ENCODE measurements at places on chromosomes 13 and 19.

GRCh38 chr13:31476266-31476665, 263.1 kb upstream of the RXFP2 start:
- DNase-seq = no peak

DNA sequence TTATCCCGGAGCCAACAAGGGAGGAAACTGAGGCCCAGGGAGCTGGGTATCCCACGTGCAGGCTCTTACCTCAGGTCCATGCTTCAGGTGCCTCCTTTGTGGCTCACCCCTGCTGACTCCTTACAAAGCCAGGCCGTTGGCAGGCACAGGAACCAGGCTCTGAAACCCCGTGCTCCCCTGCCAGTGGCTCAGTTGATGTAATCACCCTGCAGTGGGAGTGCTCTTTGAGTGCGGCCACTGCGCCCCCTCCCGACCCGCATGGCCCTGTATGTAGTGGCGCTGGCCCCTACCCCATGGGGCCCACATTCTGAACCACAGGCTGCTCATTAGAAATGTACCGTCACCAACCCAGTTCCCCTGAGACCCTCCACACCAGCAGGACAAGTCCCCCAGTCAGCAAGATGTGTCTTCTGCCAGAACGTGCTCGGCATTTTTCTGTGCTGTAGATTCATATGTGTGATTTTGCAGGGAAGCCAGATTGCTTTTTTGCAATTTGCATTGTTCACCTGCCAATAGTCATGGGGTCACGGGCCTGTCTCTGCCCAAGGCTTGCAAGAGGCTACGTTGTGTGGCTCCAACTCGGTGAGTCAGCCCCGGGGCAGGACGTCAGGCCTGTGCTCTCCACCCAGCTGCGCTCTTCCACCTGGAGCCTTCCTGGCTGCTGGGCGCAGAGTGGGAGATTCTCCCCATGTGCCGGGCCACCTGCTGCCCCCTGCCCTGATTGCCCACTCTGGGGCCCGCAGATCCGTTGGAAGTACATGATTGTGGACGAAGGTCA, 60.3 kb downstream of the SMARCA4 start:
- no peak for DNase-seq

- no peak for DNase-seq
These were observed 10.2 kb upstream of the EMC10 start for GRCh38 chr19:50465986-50466705.

DNA sequence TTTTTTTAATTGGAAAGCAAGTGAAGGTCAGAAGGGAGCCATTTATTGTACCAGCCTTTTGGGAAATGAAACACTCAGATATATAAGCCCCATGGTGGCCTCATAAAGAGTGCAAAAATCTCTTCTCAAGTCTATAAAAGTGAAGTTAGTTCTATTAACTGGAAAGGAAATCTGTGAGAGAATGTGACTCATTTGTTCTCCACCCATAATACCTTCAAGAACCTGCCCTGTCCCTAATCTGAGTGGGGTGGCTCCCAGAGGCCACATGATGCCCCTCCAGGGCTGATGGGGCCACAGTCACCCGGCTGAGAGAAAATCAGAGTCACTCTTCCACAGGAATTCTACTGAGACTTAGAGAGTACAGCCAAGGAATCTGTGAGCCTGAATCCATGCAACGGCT, 65.8 kb upstream of the SERP2 start:
- DNase-seq = no peak

DNA sequence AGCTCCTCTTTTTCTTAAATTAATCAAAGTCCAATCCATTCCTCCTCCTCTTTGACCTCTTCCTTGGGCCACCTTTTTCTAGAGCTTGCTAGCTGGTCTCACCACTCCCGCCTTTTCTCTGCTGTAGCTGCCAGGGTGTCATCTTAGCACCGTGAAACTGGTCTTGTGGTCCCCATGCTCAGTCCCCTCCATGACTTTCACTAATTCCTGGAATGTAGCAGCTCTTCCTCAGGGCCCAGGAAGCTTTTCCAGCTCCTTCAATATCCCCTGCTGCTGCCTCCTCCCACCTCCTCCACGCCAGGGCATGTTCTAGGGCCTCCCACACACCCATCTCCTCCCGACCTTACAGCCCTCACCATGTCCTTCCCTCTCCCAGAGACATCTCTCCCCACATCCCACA, 222.2 kb downstream of the MYO16 start:
- no peak for DNase-seq

DNA sequence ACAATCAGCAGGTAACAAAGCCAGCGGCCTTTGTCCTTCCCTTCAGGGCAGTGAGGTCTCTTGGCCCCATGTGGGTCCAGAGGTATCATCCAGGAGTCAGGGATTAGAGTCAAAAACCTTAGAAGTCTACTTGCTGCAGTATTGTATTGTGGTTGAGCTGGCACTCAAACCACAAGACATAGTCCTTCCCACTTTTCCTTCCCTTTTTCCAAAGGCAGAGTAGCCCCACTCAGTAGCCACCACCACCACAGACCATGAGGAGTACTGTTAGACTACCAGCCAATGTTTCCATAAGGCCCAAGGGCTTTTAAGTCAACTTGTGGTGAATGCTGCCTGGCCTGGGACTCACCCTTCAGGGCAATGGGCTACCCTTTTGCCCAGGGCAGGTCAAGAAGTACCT, 27.1 kb upstream of the CCNA1 start:
- no peak for DNase-seq

Measured in stimulated activated CD8-positive, alpha-beta memory T cell treated with anti-CD3 and anti-CD28 coated beads, Interleukin-15, amount 100 ng/mL, for 24 hours (primary cell).